ENCODE measurements at places on chromosomes 6 and 20. TPM values are rescaled to one million over a fixed set of nuclear protein-coding genes. Genes with fewer than 3 reads are reported as not detected.

GRCh38 chr6:137351890-137352289, 132.7 kb upstream of the IFNGR1 start:
- DNase-seq = no peak

The PLCG1 gene
- 420 TPM for total RNA-seq

DNA sequence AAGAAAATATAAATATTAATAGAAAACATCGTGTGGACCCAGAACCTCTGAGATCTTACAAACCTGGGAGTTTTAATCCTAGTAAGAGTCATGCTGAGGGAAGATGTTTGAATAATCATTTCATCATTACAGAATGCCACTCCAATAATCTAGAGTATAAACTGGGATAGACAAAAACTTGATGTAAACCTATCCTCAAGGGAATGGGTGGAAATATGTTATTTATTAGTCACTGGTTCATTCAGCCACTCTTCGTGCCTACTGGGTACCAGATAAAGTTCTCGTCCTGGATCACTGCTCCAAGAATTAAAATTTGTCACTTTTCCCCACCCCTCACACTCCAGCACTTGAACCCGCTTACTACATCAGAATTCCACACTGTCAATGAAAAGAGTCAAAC, 7.7 kb downstream of the HLA-B start:
- DNase-seq = no peak

The LY86 gene
- total RNA-seq = 0.73 TPM

- no peak for DNase-seq
Measured at GRCh38 chr6:139308286-139308916, 16.6 kb upstream of the TXLNB start.

GRCh38 chr20:54431156-54431944, 44.0 kb upstream of the DOK5 start:
- DNase-seq = no peak

DNA sequence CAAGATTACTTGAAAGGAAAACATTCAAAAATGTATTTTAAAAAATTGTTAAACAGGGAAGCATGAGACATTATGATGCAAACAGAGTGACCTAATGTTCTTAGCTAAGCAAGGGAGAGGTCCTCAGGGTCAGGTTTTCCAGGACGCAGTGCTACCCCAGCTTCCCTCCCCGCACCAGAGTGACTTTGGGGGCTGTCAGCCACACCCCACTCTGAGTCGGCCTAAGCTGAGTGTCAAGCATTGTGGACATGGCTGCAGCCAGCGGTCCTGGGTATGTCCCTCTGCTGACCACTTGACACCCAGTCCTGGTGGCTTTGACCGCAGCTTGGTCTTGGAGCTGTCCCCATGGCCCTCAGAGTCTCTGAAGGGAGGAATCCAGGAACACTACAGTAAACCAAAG, 54.9 kb upstream of the CD93 start:
- DNase-seq = no peak

GRCh38 chr20:24493661-24494459, 24.4 kb downstream of the SYNDIG1 start:
- DNase-seq = no peak

- DNase-seq = no peak
Measured at GRCh38 chr6:74715355-74716085, 490.3 kb downstream of the COL12A1 start.

The CST5 gene
- total RNA-seq = not detected

DNA sequence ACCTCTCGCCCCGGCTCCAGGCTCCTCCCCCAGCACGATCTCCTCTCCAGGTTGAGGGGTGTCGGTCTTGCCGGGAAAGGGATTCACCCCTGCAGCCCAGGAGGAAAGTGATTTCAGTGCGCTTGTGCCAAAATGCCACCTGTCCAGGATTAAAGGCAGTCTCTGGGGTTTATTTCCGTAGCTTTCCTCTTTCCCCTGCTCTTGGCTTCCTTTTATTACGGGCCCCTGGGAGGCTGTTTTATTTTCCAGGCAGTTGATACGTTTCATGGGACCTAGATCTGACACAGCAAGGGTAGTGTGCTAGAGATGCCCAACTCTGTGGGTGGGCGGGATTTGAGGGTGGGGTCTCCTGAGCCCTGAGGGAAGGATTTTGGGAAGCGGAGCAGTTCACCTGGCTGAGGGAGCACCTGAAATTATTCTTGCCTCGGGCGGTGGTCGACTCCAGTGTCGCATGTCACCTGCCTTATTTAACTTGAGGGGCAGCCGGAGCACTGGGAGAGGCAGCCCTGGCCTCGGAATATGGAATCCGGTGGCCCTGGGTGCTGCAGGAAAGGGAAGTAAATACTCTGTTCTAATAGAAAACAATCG, 9.5 kb upstream of the NKX2-2 start:
- DNase-seq = no peak

DNA sequence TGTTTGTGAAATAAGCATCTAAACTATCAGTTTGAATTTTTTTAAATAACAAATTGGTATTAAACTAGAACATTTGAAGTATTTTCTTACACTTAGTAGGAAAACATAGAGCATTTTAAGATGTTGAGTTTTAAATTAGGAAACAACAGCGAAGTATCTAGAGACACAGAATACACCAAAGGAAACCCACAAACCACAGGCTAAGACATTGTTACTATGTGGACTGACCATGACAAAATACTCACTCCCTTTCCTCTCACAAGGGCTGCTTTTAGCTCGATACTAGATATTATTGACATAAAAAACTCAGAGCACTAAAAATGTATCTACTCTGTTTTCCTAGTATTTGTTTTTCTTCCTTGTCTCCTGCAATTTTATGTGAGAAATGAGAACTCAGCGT, 266.0 kb upstream of the CITED2 start:
- DNase-seq = no peak

DNA sequence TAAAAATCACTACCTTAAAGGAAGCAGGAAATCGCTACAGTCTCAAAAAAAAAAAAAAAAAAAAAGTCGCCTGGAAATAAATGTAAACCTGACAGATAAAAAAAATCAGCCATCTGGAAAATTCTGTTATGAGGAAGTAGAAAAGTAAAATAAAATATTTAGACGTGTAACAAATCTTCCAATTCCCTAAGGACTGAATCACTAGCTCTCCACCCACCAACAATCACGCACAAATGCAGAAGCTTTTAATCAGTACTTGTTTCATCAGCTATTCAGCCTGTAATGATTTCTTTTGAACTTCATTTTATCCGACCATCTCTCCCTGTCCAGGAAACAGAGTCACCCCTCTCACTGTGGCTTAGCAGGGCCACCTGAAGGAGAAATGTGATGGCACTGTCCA, 59.0 kb downstream of the SLC23A2 start:
- no peak for DNase-seq

The C6orf132 gene
- total RNA-seq = not detected

The FAM217A gene
- total RNA-seq = not detected

- peak; percentile 4 for DNase-seq
Measured at GRCh38 chr6:93282521-93283031, 136.8 kb downstream of the EPHA7 start.

The SLC13A3 gene
- total RNA-seq = 0.10 TPM

DNA sequence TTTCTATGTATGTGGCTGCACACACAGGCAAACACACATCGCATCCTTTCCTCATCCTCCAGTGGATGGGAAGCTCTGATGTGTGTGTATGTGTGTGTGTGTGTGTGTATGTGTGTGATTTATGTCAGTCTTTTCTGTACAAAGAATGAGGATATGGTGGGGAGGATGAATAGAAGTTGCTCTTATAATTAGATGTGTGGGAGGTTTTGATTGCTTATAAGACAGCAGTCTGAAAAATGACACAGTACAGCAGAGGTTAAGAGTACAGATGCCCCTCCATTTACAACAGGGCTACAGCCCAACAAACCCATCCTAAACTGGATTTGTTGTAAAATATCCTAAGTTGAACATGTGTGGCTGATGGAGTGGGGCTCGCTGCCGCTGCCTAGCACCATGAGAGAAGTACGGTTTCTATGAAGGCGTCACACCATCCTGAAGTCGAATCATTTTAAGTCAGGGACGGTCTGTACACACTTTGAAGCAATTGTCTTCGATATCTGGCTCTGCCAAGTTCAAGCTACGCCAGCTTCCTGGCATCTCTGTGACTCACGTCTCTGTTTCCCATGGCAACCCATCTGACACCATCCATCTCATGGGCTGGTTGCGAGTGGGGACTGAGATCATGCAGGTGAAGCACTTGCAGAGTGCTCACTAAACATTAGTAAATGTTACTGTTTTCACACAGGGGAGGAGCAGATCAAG, 252.6 kb downstream of the MYLK4 start:
- no peak for DNase-seq

DNA sequence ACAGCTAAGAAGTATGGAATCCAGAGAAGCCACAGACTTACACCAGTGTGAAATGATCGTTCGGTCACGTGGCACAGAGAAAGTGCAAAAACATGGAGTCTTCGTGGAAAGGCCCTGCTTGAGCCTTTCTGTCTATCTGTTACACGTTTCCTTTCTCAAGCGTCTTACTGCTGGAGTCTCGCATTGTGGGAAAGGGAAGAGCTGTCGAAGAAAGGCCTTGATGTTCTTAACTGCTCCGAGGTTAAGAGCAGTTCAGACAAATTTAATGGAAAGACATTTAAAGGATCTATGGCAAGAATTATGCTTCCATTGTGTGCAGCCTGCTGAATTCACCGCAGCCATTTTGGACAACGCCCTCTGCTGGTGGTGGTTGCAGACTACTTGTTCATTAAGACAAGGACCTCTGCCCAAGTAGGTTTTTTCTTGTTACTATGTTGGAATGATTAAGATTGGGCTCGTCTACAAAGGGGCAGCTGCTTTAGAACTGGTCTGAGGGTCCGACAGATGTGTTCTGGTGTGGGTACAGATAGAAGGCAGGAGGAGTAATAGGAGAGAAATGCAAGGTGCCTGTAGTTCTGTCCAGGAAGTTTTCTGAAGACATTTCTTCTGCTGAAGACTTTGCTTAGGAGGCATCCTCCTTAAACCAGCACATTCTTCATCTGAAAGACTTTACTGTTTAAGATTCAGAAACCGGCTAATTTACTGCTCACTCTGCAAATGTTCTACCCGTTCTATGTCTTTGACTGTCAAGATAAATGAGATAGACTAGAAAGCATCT, 24.7 kb upstream of the CCN6 start:
- DNase-seq = peak; percentile 51

DNA sequence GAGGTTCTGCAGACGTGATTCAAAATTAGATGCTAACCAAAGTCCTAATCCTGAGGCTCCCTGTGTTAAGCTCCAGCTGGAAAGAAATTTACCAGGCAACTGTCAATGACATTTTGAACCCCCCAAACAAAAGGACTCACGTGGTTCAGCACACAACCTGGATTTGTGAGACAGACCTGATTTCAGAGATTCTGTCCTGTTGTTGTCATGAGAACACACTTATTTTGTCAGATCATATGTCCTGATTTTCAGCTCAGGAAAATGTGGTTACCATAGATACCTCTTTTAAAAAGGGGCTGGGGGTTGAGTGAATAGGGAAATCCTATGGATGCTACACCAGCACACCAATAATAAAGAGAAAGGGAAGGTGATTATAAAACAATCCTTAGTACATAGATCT, 61.6 kb downstream of the MTFR2 start:
- no peak for DNase-seq

- no peak for DNase-seq
Measured at GRCh38 chr6:113120224-113120581, 736.9 kb upstream of the MARCKS start.

DNA sequence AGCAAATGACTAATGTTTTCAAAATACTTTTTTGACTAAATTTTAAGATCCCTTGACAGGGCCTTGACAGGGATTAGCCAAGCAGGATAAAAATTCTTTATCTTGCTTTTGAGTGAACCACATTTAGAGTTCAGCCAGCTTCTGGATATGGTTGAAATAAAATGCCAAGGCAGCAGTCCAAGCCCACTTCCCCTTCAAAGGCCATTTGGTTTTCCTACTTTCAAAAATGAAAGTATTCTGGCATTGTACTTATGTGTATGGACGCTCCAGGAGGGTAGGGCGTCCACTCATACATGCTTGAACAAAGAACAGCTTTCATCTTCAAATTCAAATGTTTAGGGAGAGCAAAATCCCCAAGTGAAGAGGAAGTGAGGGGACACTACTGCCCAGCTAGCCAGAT, 82.3 kb upstream of the BCLAF1 start:
- no peak for DNase-seq

DNA sequence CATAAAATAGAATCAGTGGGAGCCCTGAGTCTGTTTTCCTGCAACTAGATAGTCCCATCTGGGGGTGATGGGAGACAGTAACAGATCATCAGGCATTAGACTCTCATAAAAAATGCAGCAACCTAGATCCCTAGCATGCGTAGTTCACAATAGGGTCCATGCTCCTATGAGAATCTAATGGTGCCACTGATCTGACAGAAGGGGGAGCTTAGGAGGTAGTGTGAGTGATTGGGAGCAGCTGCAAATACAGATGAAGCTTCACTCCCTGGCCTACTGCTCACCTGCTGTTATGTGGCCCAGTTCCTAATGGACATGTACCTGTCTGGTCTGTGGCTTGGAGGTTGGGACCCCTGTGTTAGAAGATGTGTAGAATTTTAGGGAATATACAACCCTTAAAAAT, 904.5 kb upstream of the EPHA7 start:
- no peak for DNase-seq

DNA sequence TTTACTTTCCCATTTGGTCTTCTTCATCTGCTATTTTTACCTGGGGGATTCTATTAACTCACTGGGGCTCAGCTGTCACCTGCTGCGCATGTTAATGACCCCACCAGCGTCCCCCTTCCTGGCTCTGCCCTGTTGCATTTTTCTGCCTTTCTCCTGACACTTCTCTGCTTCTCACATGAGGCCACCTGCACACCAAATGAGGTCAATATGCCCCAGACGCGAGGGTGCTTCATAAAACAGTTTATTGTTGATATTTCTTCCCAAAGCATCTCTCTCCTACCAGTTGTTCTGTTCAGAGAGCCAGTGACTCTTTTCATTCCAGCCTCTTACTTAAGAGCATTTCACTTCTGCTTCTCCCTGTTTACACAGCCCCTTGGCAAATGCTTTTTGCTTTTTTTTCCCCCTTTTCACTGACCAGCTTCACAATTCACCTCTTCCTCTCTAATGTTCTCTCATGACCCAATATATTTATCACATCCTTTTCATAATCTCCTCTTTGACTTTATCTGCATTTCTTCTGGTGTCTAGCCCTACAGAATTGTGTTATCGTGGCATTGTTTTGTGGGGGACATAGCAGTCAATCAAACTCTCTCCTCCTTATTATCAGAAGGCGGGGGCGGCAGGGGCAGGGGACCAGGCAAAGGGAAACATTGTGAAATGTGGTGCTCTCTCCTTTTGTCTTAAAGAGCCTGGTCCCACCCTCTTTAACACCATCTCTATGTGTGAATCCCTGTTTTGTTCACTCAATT, 545.8 kb upstream of the CITED2 start:
- no peak for DNase-seq

The HCK gene
- 1.3 TPM for total RNA-seq

- no peak for DNase-seq
Measured at GRCh38 chr20:33664085-33664761, 2.1 kb downstream of the C20orf144 start.

The RPP40 gene
- 2.1 TPM for total RNA-seq

DNA sequence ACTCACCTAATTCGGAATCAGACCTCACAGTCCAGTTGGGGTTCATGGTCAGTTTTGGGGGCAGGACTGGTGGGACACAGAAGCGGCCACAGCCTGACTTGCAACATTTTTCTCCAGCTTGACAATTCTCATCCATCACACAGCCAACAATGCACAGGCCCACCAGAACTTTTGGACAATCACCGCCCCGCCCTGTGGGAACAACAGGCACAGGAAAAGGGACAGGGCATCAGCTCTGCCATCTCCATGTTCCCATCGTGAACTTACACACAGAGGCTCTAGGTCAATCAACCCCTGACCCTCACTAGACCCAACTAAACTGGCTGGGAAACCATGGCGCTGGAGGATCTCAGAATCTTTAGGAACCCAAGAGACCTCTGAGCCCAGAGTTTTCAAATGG, 16.3 kb downstream of the WFDC3 start:
- no peak for DNase-seq

- no peak for DNase-seq
Measured at GRCh38 chr20:8246153-8246552, 114.1 kb downstream of the PLCB1 start.
